ENCODE measurements at places on chromosomes 4 and X.

DNA sequence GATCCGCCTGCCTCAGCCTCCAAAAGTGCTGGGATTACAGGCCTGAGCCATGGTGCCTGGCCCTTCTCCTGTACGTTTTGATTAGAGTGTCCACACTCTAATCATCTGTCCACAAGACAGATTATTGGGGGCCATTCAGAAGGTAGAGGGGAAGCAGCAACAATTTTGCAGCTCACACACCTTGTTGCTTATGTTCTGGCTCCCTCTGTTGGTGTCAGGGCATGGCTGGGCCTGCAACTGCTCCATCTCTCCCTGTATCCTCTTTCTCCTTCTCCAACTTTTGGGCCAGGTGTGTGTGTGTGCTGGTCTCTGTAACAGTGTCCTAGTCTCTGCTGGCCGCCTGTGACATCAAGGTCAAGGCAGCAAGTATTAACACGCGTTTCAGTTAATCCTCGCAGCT lies 125.5 kb upstream of the MBNL3 start:
- no peak for DNase-seq

DNA sequence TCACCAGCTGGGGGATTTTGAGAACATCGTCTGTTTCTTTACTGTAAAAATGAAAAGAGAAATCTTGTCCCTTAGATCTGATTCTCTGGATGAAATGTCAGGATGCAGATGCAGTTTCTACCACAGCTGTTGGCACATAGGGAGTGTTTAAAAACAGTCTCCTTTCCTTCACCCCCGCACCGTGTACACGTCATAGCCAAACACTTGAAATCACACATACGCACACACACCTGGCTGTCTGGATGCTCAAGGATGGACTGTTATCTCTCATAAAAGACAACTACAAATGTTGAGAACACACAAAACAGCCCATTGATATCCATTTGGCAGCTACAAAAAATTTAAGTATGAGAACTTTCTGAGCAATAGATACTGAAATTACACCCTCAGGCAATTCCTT lies 275.8 kb upstream of the CLNK start:
- DNase-seq: no peak

DNA sequence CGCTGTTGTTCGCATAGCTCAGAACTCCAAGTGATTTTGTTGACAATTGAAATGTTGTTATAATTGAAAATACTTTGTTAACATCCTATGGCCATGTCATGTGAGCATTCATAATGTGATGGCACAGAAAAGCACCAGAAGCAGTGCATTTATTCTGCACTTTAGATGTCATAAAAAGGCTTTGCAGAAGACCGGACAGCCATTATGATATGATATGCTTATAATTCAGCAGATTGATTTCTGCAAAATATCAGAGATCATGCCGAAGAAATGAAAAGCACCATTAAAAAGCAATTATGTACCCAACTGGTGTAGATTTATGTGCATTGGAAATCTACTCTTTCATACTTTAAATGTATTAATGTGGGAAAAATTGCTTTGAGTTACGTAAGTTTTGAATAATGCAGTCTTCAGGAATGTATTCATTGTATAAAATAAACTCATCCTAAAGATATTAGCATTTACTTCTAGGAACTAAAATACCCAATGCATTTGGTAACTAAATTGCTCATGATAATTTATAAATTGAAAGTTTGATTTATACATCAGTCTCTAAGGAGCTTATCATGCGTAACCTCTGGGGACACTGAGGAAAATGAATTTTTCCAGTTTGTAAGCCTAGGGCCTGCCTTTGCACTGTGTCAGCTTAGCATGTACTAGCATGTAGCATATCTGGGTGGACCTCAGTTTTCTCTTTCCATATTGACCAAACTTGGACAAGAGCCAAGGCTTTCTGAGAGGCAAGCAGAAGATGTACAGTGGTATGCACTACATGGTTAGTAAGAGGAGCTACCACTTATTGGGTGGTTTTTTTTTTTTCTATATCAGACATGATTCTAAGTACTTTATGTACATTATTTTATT lies 43.6 kb downstream of the TLR10 start:
- no peak for DNase-seq

- no peak for DNase-seq
These were observed 70.6 kb downstream of the MGST2 start for GRCh38 chr4:139736274-139736660.

DNA sequence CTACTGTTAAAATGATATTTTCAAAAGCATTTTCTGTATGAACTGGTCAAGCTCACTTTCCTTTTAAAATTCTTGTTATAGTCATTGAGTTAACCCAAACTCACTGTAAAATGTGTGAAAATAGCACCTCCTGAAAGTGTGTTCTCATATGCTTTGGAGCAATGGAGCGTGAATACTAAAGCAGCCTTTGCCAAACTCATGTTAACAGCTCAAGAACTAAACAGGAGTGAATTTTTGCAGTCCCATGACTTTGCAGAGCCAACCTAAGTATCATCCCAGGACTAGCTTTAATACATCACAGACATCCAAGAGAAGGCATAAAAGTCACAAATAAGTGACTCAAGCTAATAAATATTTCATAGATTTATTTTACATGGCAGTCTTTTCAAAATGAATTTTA lies 2.3 kb downstream of the AMMECR1 start:
- DNase-seq: no peak

- DNase-seq: no peak
These were observed 223.1 kb upstream of the FAT1 start for GRCh38 chr4:186946682-186947294.

DNA sequence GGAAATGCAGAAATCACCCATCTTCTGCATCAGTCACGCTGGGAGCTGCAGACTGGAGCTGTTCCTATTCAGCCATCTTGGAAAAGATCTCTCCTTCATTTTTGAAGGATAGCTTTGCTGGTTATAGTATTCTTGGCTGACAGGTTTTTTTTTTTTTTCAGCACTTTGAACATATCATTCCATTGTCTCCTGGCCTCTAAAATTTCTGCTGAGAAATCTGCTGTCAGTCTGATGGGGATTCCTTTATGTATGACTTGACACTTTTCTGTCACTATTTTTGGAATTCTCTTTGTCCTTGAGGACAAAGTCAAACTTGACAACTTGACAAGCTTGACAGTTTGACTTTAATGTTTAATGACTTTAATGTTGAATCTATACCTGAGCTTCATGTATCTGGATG lies 16.8 kb downstream of the HPGDS start:
- DNase-seq: no peak

GRCh38 chr4:181176306-181176705 lies 1066.9 kb upstream of the TENM3 start:
- DNase-seq: no peak

- DNase-seq: no peak
These were observed 172.3 kb downstream of the SPRY1 start for GRCh38 chr4:123568936-123569335.

GRCh38 chrX:8730812-8731558 lies 952 bp downstream of the ANOS1 start:
- no peak for DNase-seq

- no peak for DNase-seq
These were observed 566.4 kb upstream of the DIPK2B start for GRCh38 chrX:45766981-45767501.

DNA sequence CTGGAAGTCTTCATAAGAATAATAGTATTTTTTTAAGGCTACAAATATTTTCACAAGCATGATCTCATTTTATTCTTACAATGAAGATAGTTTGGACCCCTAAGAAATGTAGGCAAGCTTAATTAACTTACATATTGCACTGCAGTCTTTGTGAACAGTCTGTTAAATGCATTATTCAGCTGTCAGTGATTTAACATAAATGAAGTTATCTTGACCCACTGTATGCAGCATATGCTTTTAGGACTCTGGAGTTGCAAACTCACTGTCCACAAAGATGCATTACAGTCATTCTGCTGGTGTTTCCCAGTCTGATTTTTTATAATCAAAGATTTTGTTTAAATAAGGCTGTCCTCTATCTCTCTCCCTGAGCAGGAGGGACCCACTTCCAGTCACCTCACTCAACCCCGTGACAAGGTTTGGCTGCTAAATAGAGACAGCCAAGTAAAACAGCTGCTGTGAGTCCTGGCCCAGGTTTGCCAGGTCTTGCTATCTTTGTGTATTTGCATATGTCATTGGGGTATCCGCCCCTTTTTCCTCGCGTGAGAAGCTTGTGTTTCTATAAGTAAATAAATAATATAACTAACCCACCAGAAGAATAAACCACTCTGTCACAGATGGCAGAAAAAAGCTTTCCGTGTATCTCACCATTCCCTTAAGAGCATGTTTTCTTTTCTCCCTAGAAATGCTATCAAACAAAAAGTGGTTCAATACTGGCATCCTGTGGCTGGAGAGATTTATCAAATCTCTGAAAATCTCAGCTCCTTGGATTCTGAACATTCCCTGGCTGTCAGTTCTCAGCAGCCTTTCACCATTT lies 67.0 kb downstream of the SLC7A11 start:
- no peak for DNase-seq

- no peak for DNase-seq
These were observed 6.9 kb downstream of the ATP7A start for GRCh38 chrX:77917294-77917933.
